ENCODE measurements at places on chromosomes 3 and 15. TPM values are rescaled to one million over a fixed set of nuclear protein-coding genes. Genes with fewer than 3 reads are reported as not detected.
A peak's percentile ranks its signal among the peaks of the same experiment; 100 is the strongest.

CDHR4 gene
- not detected for total RNA-seq

NPAP1 gene
- not detected for total RNA-seq

AP3S2 gene
- total RNA-seq: 50.6 TPM

GRCh38 chr3:195238586-195239118 is 32.3 kb downstream of the XXYLT1 start:
- DNase-seq: no peak

DUOX1 gene
- total RNA-seq: 13.2 TPM

CP gene
- 0.13 TPM for total RNA-seq

P2RY12 gene
- not detected for total RNA-seq

PLCL2 gene
- total RNA-seq: 1.4 TPM

GRCh38 chr3:70308760-70309159 is 3.7 kb downstream of the MDFIC2 start:
- DNase-seq: peak; percentile 7

KCNMB3 gene
- 0.38 TPM for total RNA-seq

DNA sequence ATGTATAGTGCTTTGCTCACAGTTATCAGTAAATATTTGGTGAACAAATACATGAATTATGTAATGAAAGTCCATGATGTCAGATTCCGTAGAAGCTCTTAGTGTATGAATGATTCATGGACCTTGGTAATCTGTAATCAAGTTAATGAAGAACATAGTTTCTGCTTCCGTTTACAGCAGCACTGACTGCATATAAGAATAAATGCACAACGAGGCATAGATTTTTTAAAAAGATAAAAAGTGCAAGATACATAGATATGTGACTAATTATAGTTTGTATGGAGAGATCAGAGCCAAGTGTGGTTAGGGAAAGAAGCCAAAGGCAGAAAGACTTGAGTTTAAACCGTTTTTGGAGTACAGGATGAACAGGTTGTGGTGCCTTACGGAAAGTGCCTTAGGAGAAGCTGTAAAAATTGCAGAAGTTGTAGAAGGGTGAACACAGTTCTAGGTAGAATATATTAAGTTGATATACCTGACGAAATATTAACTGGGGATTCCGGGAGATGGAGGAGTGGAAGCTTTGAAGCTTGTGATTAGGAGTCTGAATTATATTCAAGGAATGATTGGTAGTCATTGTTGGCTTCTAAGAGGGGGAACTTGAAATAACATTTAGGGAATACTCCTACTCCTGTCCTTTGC is 293.1 kb downstream of the NLGN1 start:
- peak; percentile 20 for DNase-seq

- DNase-seq: no peak
Observed at GRCh38 chr3:45462522-45463265, 74.3 kb downstream of the LARS2 start.

FBXL22 gene
- total RNA-seq: under 0.01 TPM

ZNF501 gene
- 6.8 TPM for total RNA-seq

DNA sequence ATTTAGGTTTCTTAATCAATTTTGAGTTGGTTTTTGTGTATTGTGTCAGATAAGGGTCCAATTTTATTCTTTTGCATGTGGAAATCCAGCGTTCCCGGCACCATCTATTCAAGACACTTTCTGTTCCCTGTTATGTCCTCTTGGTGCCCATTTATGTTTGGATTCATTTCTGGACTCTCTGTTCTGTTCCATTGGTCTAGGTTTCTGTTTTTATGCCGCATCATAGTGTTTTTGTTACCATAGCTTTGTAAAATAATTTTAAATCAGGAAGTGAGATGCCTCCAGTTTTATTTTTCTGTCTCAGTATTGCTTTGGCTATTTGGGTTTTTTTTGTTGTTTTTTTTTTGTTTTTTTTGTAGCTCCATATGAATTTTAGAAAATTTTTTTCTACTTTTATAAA is 97.1 kb downstream of the LRRC28 start:
- no peak for DNase-seq

GRCh38 chr3:196867155-196867506 is 589 bp upstream of the SENP5 start:
- no peak for DNase-seq

DNA sequence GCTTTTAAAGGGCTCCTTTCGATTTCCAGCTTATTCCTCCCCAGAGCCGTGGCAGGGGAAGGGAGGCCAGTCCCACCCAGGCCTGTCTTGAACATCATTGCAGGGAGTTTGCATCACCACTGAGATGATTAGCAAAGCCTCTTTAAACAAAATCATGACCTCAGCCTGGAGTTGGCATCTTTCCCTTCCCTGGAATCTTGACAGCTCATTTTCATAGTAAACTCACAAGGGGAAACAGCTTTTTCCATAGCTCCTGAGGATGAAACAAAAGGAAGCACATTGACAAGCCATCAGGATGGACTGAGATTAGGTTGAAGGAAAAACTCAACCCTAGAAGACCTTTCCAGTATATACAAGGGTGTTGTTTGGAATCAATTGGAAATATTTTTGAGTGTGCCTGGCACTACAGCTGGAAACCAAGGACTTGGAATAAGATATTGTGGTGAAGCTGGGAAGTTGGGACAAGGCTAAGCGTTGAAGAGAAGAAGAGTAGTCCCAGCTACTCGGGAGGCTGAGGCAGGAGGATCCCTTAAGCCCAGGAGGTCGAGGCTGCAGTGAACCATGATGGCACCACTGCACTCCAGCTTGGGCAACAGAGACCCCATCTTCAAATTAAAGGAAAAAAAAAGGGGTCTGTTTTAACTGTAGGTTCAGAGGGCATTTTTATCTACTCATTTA is 3.1 kb upstream of the LARP6 start:
- DNase-seq: peak; percentile 96

PIGX gene
- 22.4 TPM for total RNA-seq

DNA sequence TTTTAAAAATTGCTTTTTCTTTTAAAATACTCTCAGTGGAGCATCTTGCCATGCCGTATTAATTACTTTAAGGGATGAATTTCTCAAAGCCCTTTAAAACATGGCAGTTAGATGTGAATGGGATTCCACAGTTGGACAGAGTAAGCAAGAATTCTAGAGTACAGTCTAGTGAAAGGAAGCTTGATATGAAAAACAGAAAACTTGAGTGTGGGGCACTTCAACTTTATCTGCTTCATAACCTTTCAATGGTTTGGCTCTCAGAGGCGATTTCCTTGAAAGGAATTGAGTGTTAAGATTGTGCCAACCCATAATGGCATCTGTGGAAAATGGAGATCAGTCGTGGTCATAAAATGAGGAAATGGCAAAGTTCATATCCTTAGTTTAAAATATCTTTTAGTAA is 127.7 kb upstream of the SAMMSON start:
- DNase-seq: no peak

GRCh38 chr3:132654190-132654589 is 5.4 kb downstream of the ACAD11 start:
- DNase-seq: no peak

DNA sequence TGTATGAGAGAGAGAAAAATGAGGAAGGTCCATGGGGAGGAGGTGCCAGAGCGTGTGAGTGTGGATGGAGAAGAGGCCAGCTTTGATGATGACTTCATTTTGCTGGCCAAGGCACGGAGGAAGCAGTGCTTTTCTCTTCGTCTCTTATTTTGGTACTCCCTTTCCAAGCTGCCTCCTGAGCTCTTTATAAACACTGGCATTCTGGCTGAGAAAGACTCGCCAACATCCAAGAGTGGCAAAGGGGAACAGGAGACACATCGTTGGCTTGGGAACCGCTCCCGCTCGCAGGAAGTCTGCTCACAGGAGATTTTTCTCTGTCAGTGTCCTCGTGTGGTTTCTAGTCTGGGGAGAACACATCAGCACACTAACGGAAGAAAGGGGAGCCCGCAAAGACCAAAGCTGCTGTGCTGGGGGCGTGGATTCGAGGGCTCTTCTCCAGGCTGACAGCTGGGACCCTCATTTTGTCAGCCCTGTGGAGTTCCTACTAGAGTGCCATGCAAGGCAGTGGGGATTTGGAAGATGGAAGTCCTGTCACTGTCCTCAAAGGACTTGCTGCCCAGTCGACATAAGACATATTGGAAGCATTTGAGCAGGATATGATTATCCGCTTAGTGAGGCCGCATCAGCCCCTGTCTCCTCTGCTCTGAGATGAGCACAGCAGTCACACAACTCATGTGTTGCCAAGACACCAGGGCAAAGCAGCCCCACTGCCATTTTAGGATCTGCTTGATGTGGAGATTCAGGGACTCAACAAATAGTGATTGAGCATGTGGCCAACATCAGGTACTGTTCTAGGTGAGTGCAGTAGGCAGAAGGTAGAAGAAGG is 8.0 kb upstream of the SEMA4B start:
- DNase-seq: no peak

DNA sequence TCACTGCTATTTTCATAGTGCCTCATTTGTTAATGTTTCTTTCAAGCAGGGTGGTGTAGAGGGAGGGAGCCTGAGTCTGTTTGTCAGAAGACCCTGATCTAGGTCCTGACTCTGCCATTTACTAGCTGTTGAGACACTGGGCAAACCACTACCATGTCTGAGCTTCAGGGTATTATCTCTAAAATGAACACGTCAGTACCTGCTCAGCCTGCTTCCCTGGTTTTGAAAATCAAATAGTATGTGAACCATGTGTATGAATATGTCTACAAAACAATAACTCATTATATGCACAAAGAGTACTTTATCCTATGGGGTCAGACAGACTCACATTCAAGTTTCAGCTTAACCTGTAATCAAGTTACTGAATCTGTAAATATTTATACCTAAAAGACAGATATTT is 25.1 kb downstream of the SYNPR start:
- DNase-seq: peak; percentile 65

DNA sequence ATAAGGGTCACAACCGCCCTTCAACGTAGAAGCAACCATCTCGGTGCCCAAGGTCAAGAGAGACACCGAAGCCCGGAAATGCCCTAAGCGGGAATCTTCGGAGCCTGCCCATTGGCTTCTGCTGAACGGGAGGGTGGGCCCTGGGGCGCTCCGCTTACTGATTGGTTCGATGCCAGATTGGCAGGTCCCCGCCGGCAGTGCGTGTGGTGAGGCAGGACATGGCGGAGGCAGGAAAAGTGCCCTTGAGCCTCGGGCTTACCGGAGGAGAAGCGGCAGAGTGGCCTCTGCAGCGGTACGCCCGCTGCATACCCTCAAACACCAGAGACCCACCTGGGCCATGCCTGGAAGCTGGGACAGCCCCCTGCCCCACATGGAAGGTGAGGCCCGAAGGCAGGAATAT is at the start of gene REC114:
TSS of gene REC114 (plus strand) at position 197 of the 400 bp plus-strand sequence. CDS start at position 219, 22 bp downstream.
- DNase-seq: no peak

DNA sequence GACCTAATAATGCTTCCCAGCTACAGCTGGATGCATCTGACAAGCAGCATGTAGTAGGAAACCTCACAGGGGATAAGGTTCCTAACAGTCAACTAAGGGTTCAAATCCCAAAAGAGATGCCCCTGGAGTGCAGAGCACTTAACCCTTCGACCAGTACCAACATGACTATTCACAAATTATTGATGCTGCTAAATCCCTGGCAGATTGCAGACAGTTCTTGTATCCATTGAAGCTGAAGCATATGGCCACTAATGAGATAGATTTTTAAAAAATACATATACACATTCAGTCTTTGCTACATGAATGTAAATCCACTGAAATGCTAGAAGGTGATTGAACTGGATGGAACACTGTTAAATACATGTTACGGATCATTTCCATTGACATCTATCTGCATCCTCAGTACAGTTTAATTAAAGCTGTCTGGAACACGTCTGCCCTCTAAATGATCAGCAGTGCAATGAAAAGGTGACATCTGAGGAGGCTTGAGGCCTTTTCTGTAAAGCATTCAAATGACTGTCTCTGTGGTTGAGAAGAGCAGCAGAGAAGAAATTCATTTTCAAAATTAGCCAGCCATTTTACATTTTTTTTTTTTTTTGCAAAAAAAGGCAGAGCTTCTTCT is 19.5 kb upstream of the NANOGP8 start:
- DNase-seq: no peak

ANKRD63 gene
- not detected for total RNA-seq

- DNase-seq: no peak
Observed at GRCh38 chr3:197226179-197226578, 72.2 kb downstream of the DLG1 start.

DNA sequence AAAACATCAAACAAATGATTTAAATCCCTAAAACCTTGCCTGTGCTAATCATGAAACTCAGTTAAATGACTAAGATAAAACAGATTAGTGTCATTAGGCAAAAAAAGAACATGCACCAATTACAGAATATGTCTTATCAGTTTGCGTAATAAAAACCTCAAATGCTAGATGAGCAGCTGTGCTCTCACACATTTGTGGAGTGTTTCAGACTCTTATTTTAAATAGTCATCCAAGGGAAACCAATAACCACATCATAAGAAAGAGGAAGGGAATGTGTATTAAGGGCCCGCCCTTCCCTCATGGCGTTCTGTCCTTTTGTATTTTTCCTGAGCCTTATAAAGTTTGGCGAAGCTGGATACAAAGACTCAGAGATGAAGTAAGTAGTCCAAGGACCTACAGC is 6.6 kb downstream of the SAMMSON start:
- no peak for DNase-seq

GRCh38 chr3:151795276-151795675 is 18.6 kb upstream of the AADAC start:
- DNase-seq: peak; percentile 95

DNA sequence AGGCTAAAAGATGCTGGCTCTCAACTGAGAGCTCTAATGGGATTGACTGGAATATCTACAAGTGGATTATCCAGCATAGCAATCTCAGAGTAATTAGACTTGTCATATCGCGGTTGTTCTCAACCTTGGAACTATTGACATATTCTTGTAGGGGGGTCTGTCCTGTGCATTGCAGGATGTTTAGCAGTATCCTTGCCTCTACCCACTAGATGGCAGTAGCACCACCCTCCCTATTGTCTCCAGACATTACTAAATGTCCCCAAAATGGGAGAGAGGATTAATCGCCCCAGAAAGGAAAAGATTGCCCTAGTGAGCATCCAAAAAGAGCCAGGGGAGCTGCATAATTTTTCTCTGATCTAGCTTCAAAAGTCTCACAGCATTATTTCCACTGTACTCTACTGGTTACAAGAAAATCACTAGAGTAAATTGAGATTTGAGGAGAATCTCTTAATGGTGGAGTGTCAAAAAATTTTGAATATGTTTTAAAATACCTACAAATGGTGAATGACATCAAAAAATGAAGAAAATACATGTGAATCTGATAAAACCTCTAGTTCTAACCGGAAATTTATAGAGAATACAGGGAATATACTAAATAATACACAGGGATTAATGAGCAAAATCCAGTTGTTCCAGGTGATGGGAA is 388.2 kb upstream of the AGTR1 start:
- DNase-seq: peak; percentile 36
